Calu3 (cell line): ENCODE measurements at places on chromosomes 1 and 21.

DNA sequence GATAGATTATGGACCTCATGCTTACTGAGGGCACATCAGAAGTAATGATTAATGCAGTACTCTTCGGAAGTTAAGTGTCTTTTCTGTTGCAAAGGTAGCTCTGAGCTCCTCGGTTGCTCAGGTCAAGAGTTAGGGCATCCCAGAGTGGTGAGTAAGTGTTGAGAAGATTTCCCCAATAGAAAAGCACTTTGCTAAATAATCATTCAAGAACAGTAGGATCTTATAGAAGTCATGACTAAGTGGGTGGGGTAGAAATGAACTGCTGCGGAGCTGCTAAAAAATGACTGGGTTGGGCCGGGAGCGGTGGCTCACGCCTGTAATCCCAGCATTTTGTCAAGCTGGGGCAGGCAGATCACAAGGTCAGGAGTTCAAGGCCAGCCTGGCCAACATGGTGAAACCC is 648.6 kb upstream of the CAMK1G start:
- DNase-seq, result no peak

GRCh38 chr1:6260433-6260934 is 414 bp downstream of the GPR153 start:
- no peak for DNase-seq

DNA sequence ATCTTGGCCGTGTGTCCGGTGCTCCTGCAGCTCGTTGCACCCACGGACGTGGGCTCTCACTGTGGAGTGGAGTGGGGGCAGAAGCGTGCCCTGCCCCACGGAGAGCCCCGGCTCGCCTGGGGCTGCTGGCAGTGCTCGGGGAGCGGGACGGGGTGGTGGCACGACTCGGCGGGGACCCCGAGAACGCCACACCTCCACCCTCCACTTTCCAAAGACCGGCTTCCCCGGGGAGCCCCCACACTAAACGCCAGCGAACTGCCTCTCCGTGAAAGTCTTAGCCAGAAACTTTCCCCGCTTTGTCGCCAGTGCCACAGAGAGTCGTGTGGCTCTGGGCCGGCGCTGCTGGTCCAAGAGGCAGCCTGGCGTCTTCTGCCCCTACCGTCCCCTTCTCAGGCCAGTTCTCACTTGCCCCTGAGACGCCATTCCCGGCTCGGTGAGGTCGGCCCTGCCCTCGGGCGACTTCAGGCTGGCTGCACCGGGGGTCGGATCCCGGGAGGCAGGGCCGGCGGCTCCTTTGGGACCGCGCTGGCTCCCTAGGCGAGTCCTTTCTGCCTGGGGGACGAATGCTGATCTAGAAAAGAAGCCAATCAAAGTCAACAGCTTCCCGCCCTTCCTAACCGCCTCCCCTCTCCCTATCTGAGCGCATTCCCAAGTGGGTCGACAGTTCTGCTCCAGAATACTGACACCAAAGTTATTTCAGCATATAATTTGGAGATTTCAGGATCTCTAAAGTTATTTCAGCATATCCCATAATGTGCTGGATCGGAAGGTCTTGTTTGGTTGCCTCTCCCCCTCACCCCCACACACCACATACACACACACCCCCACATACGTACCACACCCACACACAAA is 2.6 kb upstream of the SAMD13 start:
- peak; percentile 50 for DNase-seq

GRCh38 chr1:179706339-179706941 is 36.7 kb upstream of the FAM163A start:
- DNase-seq, result peak; percentile 77

DNA sequence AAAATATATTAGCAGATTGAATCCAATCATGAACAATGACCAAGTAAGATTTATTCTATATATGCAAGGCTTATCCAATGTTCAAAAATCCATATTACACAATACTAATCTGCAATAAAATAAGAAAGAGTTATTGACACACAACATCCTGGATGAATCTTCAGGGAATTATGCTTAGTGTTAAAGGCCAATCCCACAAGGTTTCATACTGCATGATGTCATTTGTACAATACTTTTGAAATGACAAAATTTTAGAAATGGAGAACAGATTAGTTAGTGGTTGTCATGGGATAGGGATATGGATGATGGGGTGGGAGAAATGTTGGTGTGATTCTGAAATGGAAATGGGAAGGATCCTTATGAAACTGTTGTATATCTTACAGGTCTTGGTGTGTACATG is 425.7 kb downstream of the SIPA1L2 start:
- no peak for DNase-seq

DNA sequence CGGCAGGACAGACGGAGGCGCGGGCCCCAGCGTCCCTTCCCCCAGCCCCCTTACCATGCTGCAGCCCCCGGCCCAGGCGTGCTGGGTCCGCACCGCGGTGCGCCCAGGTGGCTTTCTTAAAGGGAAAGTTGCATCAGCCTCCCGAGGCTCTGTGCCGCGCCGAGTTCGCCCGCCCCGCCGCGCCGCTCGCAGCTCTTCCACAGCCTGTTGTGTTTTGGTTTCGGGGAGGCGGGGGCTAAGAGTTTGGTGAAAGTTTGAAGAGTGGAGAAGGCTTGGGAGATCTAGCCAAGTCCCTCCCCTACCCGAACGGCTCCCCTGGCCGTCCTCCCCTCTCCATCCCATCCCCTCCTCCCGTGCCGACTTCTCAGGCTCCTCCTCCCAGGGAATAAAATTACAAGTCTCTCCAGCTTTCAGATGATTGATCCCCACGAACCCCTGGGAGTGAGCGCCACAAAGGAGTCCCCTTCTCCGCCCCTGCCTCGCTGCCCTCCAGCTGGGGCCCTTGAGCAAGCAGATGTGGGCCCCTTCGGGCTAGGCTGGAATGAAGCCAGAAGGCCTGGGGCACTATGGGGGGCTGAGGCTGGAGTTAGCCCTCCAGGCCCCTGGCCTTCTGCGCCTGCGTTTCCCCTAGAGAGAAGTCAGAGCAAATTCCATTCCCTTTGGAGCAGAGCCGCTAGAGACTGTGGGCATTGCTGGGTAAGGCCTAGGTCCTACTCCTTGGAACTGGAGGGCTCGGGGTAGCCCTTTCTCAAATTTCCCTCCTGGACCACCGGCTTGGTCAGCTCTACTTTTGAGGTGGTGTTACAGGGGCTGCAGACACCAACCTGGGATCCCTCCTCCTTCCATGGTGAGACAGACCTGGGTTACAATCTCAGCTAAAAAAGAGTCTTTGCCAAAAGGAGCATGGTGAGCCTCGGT is at the start of gene SLC6A9:
SLC6A9 (minus strand) TSS at position 211 of the 918 bp plus-strand sequence. CDS start 7,185 bp downstream, outside the sequence.
- DNase-seq, result peak; percentile 50

- no peak for DNase-seq
Measured at GRCh38 chr1:243734308-243734695, 115.7 kb downstream of the AKT3 start.

DNA sequence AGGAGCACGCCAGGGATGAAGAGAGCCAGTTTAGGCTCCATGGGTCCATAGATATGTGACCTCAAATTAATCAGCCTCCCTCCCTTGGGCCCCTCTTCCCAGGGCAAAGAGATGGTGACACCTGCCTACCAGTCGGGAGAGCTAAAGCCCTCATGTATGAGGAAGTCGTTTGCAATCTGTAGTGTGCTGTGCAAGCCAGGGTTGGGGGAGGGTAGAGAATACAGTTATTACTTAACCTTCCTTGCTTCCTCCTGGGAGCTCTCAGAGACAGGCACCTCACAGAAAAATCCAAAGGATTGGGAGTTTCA is 4.0 kb downstream of the PGLYRP4 start:
- DNase-seq, result no peak

- DNase-seq, result no peak
Measured at GRCh38 chr1:17218939-17219338, 14.0 kb downstream of the PADI1 start.

DNA sequence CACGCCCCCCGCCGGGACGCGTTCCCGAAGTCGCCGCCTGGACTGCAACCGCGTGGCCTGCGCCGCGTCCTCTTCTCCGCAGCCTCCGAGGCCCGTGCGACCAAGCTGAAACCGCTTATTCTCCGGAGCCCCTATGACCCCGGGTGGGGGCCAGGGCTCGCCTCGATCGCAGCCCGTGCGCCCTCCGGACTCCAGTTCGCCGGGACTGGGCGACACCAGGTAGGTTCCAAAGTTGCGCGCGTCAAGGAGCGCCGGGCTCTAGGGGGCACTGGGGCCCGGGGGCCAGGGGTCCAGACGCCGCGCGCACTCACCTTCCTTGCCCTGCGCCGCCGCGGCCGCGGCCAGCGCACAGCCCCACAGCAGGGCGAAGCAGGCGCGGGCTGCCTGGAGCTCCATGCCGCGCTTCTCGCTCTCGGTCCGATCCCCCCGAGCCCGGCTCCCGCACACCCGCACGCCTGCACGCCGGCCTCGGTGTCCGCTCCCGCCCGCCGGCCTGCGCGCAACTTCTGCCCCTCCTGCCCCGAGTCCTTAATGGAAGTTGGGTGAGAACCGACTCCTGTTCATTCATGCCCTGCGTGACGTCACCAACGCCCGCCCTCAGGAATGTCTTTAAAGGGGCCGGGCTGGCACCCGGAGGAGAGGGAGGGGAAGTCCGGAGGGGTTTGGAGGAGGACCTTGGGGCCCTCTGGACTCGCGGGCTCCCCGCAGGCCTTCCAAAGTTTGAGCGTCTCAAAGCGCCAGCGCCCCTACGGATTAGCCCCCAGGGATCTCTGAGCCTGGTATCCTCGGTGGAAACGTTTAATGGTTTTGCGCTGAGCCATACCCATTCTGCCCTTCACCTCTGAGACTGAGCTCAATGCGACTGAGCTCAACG is at the start of gene EPHA2:
EPHA2 (minus strand) TSS at position 533 of the 874 bp plus-strand sequence; CDS start at position 396, 137 bp downstream.
- peak; percentile 90 for DNase-seq

DNA sequence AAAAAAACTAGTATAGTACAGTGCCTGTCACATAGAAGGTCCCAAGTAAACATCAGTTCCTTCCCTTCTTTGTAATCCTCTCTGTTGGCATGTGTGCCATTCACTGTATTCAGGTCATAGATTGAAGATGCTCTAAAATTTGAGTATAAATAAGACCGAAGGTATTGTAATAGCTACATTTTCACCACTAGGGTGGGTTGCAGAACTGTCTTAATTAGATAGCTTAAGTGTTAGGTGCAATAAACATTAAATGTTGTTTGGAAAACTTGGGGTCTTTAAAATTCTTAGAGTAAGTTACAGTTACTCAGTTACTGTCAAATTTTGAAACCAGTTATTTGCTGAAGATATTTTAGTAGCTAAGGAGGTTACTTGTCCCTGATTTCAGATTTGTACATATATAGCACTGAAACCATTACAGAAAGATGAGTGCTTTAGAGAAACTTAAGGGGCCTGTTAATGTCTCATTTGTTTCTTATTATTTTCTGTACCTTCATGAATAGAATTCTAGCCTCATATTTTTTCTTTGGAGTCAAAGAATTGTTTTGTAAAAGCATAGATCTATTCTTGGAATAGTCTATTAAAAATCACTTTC is 24.3 kb downstream of the PER3 start:
- no peak for DNase-seq

GRCh38 chr1:26761217-26761616 is 26.5 kb upstream of the PIGV start:
- no peak for DNase-seq

DNA sequence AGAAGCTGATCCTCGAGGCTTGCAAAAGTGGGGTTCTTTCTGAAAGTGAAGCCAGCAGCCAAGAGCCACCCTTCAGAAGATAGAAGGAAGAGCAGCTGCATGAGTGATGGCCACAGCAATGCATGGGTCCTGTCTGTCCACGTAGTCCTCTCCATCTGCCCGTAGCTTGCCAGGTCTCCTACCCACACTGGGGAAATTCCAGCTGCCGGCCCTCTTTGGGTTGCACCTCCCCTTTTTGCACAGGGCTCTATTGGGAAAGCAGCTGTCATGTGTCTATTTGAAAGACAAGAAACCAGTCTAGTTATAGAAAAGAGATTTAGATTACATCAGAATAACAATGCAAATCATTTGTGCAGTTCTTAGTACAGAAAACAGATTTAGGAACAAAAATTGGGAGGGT is 204.4 kb downstream of the GIPC2 start:
- DNase-seq, result no peak

- DNase-seq, result no peak
Measured at GRCh38 chr1:110555807-110556470, 37.0 kb upstream of the KCNA10 start.

GRCh38 chr1:108570128-108570527 is 10.2 kb downstream of the EEIG2 start:
- DNase-seq, result no peak

GRCh38 chr1:185942961-185943360 is 208.8 kb downstream of the HMCN1 start:
- no peak for DNase-seq

DNA sequence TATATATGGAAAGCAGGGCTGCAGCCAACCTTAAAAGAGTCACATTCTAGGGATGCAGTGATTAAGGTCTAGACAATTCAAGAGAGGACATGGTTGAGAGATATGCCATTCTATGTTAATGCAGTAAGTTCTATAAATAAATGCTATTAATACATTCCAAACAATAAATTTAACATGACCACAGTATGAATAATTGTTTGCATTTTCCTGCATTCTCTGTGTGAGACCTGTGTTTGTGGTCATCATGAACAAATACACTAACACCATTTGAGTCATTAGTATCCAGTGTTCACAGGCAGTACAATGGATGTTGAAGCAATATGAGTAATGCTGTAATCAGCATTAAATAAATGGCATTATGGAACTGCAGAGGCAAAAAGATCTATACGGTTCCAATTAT is 5.5 kb upstream of the ZRANB2 start:
- DNase-seq, result no peak

DNA sequence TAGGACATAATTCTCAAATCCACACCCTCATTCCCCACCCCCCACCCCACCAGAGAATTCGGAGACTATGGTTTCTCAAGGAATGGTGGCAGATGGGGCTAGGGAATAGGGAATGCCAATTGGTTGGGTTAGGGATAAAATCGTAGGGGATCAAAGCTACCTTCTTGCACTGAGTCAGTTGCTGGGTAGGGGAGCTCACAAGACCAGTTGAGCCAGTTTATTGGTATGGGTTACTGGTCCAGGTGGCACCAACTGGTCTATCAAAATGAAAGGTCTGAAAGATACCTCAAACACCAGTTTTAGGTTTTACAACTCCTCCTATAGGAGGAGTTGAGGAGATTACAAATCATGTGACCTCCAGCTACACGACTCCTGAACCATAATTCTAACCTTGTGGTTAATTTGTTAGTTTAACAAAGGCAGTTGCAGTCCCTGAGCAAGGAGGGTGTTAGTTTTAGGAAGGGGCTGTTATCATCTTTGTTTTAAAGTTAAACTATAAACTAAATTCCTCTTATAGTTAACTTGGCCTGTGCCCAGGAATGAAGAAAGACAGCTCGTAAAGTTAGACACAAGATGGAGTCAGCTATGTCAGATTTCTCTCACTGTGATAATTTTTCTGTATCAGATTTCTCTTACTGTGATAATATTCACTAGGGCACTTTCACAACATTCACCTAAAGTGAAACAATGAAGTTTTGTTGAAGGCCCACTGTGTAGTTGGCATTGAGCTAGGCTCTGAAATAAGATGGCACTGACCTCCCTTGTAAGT is 2.5 kb downstream of the SHISAL2A start:
- peak; percentile 47 for DNase-seq

GRCh38 chr1:168726719-168727118 is 2.3 kb downstream of the DPT start:
- DNase-seq, result no peak

- DNase-seq, result no peak
Measured at GRCh38 chr1:174988539-174988938, 11.2 kb upstream of the CACYBP start.
